Activated CD4-positive, alpha-beta T cell treated with anti-CD3 and anti-CD28 coated beads, Interleukin-2, amount 50 U/mL, for 24 hours (primary cell): ENCODE measurements at places on chromosomes 7 and 10.

- no peak for DNase-seq
Observed at GRCh38 chr10:89235073-89235798, 16.3 kb downstream of the LIPA start.

- no peak for DNase-seq
Observed at GRCh38 chr10:51156926-51157325, 82.6 kb downstream of the PRKG1 start.

DNA sequence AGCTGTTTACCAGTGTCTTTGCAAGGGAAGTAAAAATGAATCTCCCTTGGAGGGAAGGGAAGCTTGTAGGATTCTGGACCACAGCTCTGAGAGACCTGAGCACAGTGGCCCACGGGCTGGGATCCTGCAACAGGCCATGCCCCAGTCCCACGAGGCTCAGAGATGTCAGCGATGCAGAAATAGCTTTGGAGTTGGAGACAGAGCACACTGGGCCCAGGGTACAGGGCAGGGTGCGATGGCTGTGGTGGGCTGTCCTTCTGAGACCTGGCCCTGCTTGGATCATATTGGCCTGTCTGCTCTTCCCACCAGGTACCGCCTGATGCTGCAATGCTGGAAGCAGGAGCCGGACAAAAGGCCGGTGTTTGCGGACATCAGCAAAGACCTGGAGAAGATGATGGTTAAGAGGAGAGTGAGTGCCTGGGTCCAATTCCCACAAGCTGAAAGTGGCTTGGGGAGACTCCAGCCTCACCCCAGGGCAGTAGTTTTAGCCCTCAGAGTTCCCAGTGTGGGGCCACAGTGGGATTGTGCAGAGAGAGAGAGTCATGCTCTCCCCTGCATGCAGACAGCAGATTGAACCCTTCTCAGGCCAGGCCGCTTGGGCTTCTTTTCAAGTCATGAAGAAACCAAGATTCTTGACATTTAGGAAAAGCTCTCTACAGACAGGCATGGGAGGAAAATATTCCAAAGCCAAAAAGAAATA, 13.5 kb upstream of the CSGALNACT2 start:
- no peak for DNase-seq

- DNase-seq, result no peak
Observed at GRCh38 chr10:128781637-128782036, 655.4 kb upstream of the MKI67 start.

- DNase-seq, result no peak
Observed at GRCh38 chr7:86411814-86412213, 231.9 kb upstream of the GRM3 start.

- no peak for DNase-seq
Observed at GRCh38 chr7:125661006-125661405, 731.4 kb upstream of the POT1 start.

GRCh38 chr7:98976396-98977185, 98.3 kb downstream of the TRRAP start:
- no peak for DNase-seq

GRCh38 chr7:1510780-1511154, 6.6 kb upstream of the INTS1 start:
- DNase-seq, result no peak

- no peak for DNase-seq
Observed at GRCh38 chr10:44659320-44659719, 251.8 kb upstream of the TMEM72 start.

- no peak for DNase-seq
Observed at GRCh38 chr10:127467811-127468210, 81.3 kb upstream of the NPS start.

- DNase-seq, result no peak
Observed at GRCh38 chr7:105829681-105830322, 46.6 kb downstream of the ATXN7L1 start.

DNA sequence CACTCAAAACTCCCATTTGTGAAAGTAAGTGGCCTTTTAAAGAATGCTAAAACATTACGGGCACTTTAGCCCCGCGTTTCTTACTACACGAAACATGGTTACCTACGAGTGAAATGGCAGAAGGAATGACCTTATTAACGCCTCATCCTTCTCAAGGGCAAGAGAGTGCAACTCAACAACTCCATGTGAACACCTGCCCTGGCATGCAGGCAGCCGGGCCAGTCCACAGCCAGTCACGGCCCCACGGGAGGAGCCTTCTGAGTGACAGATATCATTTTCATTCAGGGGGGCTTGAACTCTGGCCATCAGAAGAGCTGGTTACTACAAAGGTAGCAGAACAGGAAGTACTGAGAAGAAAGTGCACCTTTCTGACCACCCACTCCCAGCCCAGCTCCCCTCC, 236.1 kb downstream of the PTPRN2 start:
- DNase-seq, result no peak

DNA sequence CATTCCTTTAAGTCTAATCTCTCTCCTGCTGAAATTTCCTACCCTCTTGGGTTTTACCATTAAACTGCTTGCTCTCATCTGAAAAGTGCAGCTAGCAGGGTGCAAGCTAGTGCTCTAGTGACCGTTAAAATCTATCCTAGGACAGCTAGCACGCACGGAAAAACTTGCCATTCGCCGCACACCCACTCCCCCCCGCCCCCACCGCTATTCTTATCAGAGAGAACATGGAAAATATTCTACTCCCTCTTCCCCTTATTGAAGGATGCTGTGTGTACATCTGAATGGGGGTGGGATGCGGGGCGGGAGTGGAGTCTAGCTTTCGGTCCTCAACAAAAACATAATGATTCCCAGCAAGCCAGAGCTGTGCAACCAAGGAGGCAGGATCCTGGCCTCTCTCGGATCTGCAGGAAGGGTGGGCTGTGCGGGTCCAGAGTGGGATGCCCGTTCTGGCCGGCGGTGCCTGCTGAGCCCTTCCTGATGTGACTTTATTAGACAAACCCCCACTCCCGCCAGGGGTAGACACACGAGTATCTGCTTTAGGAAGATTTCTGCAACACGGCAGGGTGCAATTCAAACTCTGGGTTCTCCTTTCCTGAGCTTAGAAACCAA, 1.1 kb upstream of the ADRA2A start:
- DNase-seq, result no peak

DNA sequence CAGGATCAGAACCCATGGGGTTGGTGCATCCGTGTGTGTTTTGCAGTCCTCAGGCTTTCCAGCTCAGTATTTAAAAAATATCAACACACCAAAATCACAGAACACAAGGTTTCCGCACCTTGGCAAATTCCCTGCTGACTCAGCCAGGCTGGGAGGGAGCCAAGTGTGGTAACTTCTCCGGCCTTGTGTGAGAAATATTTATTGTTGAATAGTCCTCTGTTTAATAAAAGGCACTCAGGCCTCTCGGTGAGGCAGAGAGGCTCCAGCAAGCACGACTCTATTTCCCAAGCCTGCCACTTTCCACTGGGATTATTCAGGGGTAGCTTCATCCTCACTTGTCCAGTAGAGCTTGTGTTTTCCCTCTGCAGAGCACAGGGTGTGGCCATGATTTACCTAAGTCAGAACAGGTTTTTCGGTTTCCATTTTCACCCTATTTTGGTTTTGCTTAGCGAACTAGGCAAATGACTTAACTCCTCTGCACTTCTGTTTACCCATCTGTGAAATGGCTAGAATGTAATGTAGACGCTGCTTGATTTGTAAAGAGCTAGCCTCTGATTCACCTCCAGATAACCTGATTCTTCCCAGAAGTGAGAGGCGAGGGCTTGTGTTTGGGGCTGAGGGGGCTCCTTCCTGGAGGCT, 13.0 kb upstream of the CHST15 start:
- DNase-seq, result no peak

DNA sequence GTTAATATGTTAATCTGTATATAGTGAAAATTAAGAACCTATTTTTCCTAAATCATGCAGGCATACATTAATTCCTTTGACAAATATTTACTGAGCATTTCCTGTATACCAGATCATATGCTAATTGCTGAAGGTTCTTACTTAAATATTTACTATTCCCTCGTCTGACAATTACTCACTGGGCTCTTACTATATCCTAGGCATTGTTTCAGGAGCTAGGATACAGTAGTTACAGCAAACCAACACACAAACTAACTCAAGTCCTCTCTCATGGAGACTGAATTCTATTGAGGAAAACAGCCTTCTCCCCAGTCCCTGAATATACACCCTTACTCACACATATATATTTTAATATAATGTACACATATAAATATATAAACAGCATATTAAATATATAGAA, 786.0 kb downstream of the NRG3 start:
- DNase-seq, result no peak

GRCh38 chr7:130021105-130021834, 29.9 kb downstream of the ZC3HC1 start:
- DNase-seq, result no peak

DNA sequence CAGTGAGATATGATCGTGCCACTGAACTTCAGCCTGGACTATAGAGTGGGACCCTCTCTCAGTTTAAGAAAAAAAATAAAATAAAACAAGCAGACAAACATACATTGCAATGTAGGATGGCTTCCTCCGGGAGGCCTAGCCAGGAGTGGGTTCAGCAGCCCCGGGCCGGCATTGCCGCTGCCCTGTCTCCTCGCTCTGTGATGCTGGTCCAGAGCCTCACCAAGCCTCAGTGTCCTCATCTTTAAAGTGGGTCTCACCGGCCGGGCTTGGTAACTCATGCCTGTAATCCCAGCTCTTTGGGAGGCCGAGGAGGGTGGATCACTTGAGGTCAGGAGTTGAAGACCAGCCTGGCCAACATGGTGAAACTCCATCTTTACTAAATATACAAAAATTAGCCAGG, 71.6 kb downstream of the PTPRE start:
- DNase-seq, result no peak

DNA sequence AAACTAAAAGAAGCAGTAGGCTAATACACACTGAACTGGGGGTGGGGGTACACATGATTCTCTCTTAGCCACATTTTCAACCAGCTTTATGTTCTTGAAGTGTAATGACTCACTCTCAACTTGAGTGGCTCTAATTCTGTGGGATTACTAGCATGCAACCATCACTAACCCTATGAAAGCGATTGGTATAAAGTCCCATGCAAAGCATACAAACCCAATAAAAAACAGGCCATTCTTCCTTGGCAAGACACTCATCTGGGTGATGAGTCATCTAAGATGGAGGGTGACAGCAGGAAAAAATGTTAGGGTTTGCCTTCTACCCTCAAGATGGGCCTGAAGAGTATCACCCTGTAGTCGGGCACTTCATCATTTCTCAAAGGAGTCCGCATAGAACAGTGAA, 14.9 kb upstream of the PON3 start:
- DNase-seq, result no peak

DNA sequence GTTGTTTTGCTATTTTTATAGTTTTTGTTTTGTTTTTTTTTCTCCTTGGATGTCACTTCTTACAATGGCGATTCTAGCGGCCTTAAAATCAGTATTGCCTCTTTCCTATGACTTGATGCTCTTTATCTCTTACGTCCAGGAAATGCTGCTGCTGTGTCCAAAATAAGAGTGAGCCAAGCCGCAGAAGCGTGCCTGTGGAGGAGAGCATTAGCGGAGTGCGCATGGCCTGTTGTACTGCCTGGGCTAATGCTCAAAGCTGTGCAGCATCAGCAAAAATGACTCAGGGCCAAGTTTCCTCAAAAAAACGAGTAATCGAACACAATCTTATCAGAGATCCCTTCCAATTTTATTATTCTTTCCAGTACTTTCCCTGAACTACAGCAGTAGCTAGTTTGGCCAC, 18.5 kb upstream of the GAD2 start:
- no peak for DNase-seq

DNA sequence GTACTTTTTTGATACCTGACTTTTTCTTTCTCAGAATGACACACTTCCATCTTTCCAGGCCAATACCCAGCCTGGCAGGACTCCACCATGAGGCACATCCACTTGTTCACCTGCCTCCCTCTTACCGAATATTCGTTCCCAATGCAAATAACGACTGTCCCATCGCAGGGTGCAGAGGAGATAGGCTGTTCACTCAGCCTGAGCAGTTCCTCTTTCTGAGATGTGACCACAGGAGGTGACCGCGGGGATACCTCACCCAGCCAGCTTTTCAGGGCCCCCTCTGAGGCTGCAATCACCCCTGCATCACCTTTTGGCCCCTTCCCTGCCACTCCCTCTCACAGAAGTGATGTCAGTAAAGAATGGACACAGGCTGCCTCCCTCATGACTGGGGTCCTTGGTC, 28.3 kb downstream of the PTPRN2 start:
- DNase-seq, result no peak

- no peak for DNase-seq
Observed at GRCh38 chr7:75966190-75966961, 28.0 kb downstream of the TMEM120A start.

- DNase-seq, result no peak
Observed at GRCh38 chr7:128934361-128935341, 3.1 kb upstream of the IRF5 start.

- DNase-seq, result no peak
Observed at GRCh38 chr10:35872671-35873070, 230.6 kb upstream of the FZD8 start.

GRCh38 chr10:60434418-60435046, 44.9 kb upstream of the ANK3 start:
- no peak for DNase-seq

- no peak for DNase-seq
Observed at GRCh38 chr7:47625861-47626715, 44.2 kb upstream of the TNS3 start.

- no peak for DNase-seq
Observed at GRCh38 chr7:79096361-79096805, 357.1 kb downstream of the MAGI2 start.

DNA sequence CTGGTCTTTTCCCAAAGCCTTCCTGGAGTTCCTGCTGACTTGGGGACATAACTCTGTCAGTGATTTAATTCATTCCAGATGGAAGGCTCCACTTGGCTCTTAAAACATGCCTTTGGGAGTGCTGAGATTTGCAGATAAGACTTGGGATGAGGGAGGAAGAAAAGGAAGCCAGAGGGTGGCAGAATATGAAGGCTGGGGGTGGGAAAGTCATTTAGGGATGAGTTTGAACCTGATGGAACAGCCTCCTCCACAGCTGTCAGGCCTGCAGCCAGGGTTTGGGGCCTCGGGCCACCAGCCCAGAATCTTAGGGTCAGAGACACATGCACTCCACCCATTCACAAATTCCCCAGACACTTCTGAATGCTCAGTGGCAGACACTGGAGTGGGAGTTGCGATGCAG, 28.4 kb upstream of the EIF5AL1 start:
- DNase-seq, result no peak

DNA sequence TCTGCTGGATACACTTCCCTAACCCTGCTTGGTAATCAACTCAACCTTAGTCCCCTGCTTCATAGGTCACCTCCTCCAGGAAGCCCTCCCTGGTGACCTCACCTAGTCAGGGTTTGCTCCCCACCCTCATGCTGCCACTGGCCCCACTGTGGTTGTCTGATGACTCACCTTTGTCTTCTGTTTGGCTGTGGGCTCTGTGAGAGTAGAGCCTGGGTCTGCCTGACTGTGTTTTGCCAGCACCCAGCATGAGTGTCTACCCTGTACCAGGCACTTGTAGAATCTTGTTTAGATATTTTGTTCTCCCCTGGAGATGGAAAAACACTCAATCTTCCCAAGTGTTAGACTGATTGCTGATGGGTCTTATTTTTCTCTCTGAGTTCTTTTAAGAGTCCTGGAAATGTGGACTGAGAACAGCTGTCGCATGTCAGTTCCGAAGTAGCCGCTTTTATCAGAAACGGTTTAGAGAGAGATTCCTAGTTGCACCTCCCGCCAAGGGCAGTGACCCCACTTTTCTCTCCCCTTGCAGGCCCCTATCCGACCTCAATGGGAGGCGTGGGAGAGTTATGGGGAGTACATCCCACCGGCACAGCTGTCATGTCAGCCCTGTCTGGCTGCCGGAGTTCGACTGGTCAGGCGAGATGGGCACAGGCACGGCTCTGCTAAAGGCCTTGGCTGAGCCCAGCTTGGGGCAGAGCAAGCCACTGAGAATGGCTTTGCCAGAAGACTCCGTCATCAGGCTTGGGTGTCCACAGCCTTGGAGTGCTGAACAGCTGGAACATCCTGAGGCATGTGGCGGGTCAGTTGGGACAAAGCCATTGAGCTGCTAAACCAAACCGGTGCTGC, 134.3 kb downstream of the GRK5 start:
- no peak for DNase-seq
